ENCODE measurements at places on chromosomes 11 and 22.

DNA sequence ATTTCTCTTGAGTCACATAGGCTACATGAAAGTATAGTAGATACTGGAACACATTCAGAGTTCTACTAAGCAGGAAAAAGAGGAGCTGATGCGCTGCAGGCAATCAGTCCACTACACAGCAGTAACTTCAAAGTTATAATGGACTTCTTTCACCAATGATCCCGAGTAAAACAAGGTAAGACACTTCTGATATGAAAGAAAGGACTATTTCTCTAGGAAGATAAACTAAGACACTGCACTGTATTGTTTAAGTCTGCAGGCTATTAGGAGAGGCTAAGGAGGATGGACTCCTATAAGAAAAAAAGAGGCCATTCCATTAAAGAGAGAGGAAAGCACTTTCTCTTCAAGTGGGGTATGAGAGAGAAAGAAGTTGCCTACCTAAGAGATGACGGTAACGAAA lies 31.6 kb upstream of the ARL14EP start:
- DNase-seq: no peak

DNA sequence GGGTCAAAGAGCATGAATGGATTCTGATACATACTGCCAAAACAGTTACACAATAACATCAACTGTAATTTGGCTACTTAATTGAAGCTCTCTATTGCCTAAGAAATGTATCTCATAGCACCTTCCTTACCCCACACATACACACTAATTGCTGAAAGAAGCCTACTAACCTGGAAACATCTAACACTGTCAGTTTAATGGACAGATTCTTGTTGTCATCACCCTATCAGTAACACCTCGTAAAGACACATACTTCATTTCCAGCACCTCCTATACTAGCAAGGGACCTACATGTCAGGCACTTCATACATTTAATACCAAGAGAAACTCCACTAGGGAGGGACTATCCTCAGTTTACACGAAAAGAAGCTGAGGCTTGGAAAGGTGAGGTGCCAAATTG lies 9.9 kb downstream of the NAP1L4 start:
- DNase-seq: no peak

- DNase-seq: peak; percentile 48
Observed at GRCh38 chr22:39546889-39547586, 14.5 kb upstream of the RPS19BP1 start.

GRCh38 chr22:46185283-46185682 lies 35.0 kb downstream of the PPARA start:
- no peak for DNase-seq

DNA sequence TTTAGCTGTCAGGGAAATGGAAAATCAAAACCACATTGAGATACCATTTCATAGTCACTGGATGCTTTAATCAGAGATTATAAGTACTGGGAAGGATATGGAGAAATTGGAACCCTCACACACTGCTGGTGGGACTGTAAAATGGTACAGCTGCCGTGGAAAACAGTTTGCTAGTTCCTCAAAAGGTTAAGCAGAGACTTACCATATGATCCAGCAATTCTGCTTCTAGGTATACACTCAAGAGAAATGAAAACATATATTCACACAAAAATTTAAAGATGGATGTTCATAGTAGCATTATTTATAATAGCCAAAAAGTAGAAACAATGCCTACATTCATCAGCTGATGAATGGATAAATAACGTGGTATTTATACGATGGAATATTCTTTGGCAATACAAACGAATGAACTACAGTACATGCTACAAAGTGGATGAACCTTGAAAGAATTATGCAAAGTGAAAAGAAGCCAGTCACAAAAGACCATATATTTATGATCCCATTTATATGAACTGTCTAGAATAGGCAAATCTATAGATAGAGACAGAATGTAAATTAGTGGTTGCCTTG lies 23.0 kb downstream of the RNF121 start:
- no peak for DNase-seq

GRCh38 chr11:20656901-20657300 lies 12.5 kb upstream of the NELL1 start:
- DNase-seq: no peak

DNA sequence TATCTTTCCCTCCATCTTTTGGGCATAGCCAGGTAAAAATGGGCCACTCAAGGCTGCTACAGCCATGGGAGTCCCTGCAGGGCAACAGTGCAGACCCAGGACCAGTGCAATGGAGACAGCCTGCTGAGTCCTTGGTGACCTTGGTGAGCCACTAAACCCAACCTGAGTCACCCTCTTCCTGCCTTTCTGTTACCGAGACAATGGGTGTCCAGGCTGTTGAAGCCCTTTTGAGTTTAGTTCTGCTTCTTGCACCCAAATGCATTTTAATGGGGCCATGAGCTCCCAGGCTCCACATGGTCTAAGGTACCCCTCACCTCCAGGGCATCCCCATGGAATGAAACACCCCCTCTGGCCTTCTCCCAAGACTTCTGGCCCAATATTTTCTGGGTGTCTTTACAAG lies 874 bp upstream of the PLAAT4 start:
- no peak for DNase-seq

DNA sequence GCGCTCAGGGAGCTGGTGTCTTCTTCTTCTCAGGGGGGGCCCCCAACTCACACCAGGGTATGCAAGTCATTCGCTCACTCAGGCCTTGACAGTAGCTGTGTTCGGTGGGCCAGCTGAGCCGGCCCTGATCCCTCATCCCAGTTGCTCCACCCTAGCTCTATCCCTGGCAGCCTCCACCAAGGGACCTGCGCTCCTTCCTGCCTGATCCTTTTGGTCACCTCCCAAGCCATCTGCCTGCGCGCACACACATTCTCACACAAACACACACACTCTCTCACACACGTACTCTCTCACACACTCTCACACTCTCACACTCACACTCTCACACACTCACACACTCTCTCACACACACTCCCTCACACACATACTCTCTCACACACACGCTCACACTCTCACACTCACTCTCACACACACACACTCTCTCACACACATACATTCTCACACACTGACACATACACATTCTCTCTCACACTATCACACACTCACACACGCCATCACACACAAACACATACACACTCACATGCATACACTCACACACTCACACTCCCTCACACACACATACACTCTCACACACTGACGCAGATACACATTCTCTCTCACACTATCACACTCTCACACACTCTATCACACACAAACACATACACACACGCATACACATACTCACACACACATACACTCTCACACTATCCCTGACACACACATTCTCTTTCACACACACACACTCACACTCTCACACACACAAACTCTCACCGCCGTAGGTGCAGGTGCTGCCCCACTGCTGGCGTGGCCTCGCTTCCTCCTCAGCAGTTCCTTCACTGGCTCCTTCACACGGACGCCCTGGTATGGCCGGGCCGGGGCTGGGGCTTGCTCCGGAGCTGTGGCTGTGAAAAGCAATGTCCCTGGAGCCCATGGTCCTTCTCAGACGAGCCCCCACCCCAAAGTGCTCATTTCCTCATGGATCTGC lies 20.8 kb downstream of the POU2AF1 start:
- no peak for DNase-seq

- no peak for DNase-seq
Observed at GRCh38 chr11:316891-317301, 3.1 kb downstream of the IFITM1 start.

- no peak for DNase-seq
Observed at GRCh38 chr11:98736833-98737232, 283.9 kb upstream of the CNTN5 start.

GRCh38 chr11:36131721-36132397 lies 157.4 kb downstream of the COMMD9 start:
- DNase-seq: peak; percentile 36

GRCh38 chr11:22828373-22828772 lies 1.2 kb downstream of the SVIP start:
- DNase-seq: no peak

DNA sequence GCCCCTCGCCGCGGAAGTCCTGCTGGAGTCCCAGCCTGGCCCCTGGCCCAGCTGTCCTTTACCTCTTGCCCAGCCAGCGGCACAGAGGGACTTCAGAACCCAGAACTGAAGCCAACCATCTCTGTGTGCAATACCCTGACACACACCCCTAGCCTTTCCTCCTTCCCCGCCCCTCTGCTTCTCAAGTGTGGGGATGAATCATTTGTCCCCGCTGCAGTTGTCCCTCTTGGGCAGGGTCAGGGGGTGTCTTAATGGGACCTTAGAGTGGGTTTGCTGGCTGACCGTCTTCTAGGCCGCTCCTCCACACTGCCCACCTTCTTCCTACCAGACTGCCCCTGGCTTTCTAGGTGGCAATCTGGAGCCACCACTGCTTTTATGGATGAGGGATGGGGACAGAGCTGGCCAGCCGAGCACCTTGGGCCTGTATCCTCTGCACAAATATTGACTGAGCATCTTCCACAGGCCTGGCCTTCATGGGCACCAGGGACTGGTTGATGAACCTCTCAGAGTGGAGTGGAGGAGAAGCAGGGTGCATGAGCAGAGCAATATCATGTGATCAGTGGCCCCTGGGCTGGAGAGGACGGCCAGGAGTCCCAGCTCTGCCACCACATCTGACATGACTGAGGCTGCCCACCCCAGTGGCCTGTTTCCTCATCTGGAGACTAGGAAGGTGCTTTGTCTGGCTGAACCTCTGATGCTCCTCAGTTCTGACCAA lies 668 bp upstream of the CHST1 start:
- DNase-seq: peak; percentile 4

DNA sequence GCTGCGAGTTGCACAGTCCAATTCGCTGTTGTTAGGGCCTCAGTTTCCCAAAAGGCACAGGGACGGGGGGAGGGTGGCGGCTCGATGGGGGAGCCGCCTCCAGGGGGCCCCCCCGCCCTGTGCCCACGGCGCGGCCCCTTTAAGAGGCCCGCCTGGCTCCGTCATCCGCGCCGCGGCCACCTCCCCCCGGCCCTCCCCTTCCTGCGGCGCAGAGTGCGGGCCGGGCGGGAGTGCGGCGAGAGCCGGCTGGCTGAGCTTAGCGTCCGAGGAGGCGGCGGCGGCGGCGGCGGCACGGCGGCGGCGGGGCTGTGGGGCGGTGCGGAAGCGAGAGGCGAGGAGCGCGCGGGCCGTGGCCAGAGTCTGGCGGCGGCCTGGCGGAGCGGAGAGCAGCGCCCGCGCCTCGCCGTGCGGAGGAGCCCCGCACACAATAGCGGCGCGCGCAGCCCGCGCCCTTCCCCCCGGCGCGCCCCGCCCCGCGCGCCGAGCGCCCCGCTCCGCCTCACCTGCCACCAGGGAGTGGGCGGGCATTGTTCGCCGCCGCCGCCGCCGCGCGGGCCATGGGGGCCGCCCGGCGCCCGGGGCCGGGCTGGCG lies at the start of gene BCR:
BCR (plus strand) TSS at position 209 of the 592 bp plus-strand sequence. CDS start 452 bp downstream, outside the sequence.
- DNase-seq: peak; percentile 62

DNA sequence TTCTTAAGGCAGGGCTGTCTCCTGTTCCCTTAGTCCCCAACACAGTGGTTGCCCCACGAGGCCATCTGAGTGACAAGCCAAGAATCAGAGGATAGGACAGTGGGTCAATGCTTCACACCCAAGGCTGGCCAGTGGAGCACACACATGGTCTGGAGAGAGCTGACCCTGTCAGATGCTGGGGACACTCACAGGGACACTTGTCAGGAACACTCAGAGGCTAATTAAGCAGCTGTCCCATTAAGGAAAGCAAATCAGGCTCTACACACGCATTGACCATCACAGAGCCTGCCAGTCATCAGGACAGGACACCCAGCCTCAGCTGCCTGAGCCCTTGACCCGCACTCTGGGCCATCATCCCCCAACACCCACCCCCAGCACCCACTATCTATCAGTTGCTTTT lies 18.2 kb downstream of the GDPD5 start:
- DNase-seq: no peak

DNA sequence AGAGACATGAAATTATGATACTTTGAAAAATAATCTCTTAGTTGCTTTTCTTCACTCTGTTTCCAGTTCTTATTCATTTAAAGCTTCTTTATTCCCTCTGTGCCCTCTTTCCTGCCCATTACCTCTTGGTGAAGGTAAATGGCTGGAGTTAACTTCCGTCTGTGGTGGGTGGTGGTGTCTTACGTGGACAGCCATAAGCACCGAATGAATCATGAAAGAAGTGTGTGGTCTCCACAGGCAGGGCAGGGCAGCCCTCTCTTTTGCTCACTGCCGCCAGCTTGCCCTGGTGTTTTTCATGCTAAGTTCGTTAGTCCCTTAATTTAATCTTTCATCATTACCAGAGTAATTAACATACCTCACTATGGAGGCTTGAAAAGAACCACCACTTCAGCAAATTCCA lies 98.7 kb upstream of the SORL1-AS1 start:
- no peak for DNase-seq

GRCh38 chr22:28105413-28105812 lies 186.4 kb upstream of the PITPNB start:
- DNase-seq: no peak

DNA sequence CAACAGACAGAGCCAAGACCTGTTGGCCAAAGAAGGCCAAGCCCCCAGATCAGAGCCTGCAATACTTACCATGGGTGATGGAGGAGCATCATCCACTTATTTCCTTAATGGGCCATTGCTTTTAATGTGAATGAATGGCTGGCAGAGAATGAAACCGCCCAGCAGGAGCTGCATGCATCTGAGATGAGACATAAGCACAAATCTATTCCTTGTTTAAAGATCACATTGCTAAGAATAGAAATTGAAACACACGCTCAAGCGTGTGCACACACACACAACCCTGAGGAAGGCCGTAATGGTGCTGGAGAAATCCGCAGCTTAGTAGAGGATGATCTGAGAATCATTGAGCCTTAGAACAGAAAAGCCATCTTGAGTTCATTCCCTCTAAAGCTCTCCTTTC lies 5.3 kb upstream of the RRAS2 start:
- DNase-seq: no peak

- no peak for DNase-seq
Observed at GRCh38 chr11:34408580-34409172, 30.1 kb upstream of the CAT start.

DNA sequence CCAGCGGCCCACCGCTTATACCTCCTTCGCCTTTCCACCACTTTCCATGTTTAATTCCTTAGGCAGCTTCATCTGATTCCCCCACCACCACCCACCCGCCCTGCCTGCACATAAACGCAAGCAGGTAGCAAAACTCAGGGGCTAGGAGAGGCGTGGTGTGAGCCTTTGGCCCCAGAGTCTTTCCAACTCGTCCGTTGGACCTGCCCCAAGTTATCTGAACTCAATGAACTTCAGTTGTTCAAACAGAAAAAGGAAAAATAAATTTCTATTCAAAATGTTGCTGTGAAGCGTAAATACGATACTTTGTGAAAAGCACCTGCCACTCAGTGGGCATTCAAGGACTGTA lies 814 bp upstream of the CDON start:
- DNase-seq: no peak
